ENCODE measurements at places on chromosomes 12 and 14.
A peak's percentile ranks its signal among the peaks of the same experiment; 100 is the strongest.

GRCh38 chr12:103785243-103786031, 55.6 kb downstream of the NT5DC3 start:
- no peak for DNase-seq

DNA sequence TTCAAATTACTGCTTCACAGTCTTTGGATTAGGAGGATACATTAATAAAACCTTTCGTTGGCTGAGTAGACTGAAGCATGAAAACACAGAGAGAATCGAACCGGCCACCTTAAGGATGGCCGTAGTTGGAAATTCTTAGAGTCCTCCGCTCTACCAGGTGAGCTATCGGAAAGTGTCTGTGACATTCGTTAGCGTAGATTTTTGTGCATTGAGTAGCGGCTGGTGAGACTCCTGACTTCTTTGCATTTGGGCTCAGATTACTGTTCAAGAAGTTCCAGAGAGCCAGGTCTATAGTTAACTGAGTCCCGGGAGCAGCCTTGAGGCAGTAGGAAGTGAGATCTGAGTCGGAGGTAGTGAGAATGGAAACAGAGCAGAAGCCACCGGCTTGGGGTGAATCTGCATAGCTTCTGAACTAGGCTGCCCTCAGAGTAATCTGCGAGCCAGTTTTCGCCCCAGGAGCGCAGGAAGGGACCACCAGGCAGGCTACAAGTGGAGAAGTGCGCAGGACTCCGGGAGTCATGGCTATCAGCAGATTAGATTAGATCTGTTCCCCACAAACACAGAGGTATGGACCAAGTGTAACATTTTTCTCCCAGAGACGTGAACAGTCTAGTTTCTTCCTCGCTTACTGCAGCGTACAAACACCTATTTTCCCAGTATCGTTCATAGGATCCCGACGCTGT, 11.0 kb downstream of the OR6S1 start:
- DNase-seq: peak; percentile 37

DNA sequence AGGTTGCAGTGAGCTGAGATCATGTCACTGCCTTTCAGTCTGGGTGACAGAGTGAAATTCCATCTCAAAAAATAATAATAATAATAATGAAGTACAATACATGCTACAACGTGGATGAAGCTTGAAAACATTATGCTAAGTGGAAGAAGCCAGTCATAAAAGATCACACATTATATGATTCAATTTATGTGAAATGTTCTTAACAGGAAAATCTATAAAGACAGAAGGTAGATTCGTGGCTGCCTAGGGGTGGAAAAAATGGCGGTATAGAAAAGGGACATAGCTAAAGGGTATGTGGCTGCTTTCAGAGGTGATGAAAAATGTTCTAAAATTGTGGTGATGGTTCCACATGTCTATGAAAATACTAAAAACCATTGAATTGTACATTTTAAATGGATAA, 41.0 kb upstream of the AMIGO2 start:
- DNase-seq: no peak

DNA sequence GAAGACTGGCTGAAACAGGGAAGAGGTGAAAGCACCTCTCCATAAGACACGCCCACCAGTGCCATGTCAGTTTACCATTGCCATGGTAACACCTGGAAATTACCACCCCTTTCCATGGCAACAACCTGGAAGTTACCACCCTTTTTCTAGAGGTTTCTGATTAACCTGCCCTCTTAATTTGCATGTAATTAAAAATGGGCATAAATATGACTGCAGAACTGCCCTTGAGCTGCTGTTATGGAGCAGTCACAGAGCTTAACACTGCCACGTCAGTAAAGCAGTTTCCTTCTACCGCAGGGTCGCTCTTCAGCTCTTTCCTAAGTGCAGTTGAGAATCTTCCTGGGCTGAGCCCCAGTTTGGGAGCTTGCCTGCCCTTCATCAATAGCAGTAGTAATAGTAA, 55.2 kb downstream of the RASSF3 start:
- DNase-seq: no peak

- DNase-seq: no peak
Measured at GRCh38 chr12:57993030-57993429, 51.7 kb downstream of the ATP23 start.

DNA sequence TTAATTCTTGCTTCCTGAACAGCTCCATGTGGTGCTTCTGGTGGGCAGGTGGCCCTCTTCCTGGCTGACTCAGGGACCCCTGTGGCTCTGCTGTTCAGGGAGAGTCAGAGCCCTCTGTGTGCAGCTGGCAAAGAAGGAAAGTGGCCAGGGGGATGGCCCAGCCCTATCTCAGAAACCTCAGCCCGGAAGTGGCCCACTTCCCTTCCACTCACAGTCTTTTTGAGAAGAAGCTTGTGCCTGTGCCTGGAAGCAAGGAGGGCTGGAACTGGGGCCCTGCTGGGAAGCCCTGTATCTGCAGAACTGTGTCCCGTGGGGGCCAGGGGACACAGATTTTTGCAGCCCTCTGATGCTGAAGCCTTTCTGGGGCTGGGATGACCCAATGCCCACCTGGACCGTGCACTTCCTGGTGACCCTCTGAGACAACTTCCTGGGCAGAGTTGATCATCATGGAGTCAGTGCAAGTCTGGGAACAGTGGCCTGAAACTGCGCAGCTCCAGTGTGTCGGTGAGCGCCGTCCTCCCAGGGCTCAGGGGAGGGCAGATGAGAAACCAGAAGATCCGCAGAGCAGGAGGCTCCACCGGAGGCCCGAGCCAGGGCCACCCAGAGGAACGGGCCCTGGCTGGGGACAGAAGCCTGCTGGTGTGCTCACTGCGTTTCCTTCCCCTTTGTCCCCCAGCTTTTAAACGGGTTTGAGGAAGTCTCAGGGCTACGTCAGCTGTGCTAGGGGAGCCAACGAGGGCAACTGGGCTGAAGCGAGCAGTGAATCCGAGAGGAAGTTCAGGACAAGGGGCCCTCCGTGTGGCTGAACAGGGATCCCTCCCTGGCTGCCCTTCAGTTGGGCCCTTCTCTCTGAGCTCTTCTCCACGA, 217.4 kb upstream of the RTL1 start:
- DNase-seq: no peak

DNA sequence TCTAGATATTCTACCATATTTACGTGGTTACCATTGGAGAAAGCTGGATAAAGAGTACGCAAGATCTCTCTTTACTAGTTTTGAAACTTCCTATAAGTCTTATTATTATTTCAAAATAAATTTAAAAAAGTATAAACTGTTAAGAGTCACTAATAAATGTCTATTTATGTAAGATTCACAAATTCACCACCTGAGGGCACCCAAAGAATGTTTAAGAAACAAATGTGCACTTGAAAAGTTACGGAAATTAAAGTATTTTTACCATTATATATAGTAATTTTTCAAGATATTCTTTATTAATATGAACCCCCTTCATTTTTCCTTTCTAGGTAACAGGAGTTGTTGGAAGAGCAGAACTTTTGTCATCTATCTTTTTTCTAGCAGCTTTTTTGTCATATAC, 11.9 kb downstream of the TMTC3 start:
- no peak for DNase-seq

GRCh38 chr12:64181430-64182291, 40.4 kb downstream of the KICS2 start:
- DNase-seq: no peak

- DNase-seq: no peak
Measured at GRCh38 chr12:30820406-30820946, 65.7 kb upstream of the CAPRIN2 start.

DNA sequence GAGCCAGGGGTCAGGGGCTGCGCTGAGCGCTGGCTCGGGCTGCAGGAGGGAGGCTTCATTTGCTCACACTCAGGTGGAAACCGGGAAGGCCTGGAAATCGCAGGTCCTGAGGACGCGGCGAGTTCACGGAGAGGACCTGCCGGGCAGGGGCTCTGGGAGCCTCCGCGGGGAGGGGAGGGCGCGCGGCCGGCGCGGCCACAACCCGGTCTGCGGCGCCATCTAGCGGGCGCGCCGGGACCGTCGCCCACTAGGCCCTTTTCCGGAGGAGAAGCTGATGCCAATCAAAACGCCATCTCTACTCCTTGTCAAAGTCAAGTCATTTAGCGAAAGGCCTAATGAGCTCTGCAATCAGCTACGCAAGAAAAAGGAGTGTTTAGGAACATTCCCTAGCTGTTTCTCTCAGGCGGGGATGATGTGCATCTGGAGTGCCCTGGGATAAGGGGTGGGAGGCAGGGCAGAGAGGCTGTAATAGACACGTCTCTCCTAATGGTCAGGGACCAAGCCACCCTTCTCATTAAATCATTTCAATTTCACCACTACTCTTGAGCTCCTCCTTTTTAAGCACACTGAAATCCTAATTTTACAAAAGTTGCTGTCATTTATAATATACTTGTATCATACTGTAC, 885.8 kb upstream of the TMEM132C start:
- DNase-seq: peak; percentile 4

DNA sequence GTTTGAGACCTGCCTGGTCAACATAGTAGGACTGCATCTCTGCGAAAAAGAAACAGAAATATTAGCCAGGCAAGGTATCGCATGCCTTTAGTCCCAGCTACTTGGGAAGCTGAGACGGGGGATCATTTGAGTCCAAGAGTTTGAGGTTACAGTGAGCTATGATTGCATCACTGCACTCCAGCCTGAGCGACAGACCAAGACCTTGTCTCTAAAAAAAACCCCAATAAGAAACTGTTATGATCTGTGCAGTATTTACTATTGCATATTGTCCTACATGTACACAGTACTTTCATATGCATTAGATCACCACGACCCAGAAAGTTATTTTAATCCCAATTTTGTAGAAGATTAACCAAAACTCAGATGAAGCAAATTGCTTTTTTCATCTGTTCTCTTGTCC, 187.5 kb downstream of the PCNX1 start:
- DNase-seq: no peak

- no peak for DNase-seq
Measured at GRCh38 chr12:88339254-88339949, 197.3 kb downstream of the TMTC3 start.

GRCh38 chr14:76267322-76268046, 108.5 kb upstream of the ESRRB start:
- DNase-seq: no peak

All from stimulated activated CD4-positive, alpha-beta T cell treated with anti-CD3 and anti-CD28 coated beads, TNF-alpha, amount 100 ng/mL, for 48 hours (primary cell).